NCI-H2081 treated with DMSO at 0.1 percent for 48 hours (cell line): ENCODE measurements at places on chromosomes 5 and 9.

DNA sequence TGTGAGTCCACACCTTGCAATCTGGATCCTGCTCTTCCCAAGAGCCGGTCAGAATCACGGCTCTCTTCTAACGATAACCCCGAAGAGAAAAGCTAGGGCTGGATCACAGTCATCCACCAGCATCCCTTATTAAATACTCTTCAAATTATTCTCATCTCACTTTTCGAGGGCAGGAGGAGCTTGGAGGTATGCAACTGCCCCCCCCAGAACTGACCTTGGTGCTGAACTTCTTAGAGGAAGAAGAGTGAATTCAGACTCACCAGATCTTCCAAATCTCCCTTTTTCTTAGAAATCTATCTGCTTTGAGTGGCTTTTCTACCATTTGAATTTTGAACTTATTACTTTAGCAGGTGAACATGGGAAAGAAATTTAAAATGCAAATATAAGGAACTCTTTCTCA is 75.7 kb downstream of the MED10 start:
- DNase-seq, result no peak

DNA sequence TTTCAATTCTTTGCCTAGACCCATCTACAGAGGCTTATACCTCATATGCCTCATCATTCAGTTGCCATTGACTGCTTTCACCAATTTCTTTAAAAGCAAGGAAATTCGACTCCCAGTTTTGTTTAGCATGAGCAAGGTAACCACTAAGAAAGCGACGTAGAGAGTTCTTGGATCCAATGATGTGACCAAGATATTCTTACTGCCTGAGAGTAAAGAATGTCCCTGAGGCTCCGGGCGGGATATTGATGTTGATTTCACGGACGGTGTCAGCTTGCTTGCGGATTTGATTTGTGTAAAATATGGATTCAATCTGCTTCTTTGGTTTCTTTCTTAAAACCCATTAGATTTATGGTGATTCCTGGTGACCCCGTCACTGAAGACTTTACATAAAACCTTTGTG is 135.1 kb upstream of the ICE1 start:
- DNase-seq, result no peak

- DNase-seq, result no peak
Observed at GRCh38 chr9:15982182-15982581, 429.3 kb downstream of the CCDC171 start.

DNA sequence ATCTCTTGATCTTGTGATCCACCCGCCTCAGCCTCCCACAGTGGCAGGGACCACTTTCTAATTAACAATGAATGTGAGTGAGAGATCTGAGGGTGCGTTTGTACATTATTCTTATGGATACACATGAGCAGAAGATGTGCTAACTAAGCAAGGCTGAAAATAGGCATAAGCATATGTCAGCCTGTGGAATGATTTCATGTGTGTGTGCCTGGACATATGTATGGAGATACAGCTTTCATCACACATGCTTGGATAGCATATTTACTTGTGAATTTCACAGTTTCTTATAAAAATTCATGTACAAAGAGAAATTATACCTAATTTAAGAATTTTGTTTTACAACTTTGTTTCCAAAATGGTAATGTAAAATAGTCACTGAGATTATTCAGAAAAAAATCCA is 565.6 kb downstream of the MTRR start:
- DNase-seq, result no peak

DNA sequence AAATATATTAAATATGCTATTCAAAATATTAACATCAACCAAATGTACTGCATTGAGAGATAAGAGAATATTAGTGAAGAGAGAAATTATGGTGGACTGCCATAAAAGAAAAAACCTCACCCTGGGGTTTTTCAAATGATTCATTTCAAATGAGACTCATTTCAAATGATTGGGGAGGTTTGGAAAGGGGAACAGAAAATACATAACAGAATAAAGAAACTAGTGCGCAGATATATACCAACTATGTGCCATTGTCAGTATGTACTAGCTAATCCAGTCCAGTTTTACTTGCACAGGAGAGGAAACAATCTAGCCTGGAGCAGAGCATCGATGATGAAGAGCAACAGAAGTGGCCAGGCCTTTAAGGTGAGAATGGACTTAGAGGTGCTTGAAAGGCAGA is 651.6 kb upstream of the RORB start:
- no peak for DNase-seq

- no peak for DNase-seq
Observed at GRCh38 chr5:157917491-157917890, 58.5 kb upstream of the CLINT1 start.

- DNase-seq, result no peak
Observed at GRCh38 chr9:75941577-75942311, 51.3 kb downstream of the PCSK5 start.

- no peak for DNase-seq
Observed at GRCh38 chr5:68554571-68555279, 339.2 kb downstream of the PIK3R1 start.

DNA sequence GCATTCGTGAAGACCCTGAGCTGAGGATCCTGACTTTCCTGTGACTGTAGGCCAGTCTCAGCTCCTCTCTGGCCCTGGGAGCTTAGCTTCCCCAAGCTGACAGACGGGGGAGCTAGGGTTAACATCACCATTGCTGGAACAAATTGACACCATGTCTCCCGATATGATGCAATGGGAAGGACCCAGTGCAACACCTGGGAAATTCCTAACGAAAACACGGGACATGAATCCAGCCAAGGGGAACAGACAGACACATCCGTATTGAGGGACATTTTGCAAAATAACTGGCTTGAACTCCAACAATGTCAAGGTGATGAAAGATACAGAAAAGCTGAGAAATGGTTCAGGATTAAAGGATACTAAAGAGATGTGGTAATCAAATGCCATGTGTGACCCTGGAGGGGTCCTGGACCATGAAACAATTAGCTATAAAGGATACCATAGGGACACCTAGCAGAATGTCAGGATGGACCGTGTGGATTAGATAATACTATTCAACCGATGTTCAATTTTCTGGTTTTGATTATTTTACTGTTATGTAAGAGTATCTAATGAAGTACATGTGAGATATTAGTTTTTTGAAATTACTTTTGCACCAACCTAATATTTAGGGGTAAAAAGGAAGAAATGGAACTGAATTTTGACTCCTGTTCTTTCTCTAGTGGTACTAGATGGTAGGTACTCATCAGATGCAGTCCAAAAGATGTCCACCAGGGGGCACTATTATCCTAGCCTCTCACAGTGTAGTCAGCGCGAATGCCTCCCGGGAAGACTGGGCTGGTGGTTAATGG is 52.7 kb downstream of the NDST1 start:
- peak; percentile 14 for DNase-seq

DNA sequence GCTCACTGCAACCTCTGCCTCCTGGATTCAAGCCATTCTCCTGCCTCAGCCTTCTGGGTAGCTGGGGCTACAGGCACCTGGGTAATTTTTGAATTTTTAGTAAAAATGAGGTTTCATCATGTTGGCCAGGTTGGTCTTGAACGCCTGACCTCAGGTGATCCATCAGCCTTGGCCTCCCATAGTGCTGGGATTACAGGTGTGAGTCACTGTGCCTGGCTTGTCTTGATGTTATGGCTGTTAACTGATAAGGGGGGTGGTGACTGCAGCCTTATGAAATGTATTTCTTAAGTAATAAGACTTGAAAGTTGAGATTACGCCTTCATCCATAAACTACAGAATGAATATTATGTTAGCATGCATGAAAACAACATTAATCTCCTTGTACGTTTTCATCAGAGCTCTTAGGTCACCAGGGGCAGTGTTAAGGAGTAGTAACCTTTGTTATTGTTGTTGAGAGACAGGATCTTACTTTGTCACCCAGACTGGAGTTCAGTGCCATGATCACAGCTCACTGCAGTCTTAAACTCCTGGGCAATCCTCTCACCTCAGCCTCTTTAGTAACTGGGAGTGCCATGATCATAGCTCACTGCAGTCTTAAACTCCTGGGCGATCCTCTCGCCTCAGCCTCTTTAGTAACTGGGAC is 148.3 kb downstream of the ATP10B start:
- DNase-seq, result no peak

DNA sequence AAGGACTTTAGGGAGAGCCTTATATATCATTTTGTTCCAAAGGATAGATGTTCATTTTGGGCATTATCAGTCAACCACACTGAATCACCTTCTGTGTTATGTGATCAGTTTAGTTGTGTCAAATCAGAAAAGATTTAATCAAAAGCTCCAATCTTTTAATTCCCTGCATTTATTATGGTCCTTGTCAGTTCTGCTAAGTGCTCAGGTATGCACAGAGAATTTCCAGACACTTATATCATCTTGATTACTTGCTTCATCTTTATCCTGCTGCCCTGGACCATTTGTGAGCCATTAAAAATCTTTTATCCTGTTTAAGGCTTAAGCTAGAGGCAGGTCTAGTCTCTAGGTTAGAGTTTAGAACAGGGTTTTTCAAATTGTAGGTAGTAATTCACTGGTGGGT is 179.1 kb downstream of the CWC27 start:
- no peak for DNase-seq

DNA sequence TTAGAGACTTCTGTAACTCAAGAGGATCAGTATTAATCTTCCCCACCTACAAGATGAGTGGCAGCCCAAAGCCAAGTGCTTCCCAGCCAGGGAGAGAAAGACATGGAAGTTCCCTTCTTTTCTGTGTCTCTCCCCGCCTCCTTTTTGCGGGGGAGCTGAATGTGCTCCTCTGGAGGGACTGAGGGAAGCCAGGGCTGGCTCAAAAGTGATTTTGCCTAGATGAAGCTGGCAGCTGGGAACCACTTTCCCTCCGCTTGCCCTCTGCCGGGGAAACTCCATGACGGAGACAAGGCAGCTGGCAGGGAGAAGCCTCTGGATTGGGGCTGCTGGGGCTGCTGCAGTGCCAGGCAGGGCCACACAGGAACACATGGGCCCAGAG is 24.4 kb downstream of the EGR1 start:
- no peak for DNase-seq

DNA sequence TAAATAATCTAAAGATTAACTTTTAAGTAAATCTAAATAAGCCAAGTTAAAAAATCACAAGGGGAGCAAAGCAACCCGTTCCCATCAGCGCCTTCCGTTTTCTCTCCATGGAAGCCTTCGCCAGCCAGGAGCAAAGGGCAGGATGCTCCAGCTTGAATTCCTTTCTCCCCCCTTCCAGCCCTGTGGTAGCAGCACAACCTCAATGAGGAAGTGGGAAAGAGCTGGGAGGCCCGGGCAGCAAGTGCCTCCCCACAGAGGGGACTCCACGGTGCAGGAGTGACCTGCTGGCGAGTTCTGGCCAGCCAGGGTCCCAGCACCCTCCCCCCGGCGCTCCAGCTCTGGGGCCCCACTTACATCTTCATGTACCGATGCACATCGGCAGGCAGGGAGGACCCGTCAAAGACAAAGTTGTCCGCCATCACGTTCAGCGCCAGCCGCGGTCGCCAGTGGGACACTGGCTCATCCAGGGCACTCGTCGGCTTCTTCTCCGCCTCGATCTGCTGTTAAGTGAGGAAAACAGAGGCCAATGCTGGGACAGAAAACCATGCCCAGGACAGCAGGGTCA is 6.3 kb downstream of the CLPTM1L start:
- no peak for DNase-seq

- no peak for DNase-seq
Observed at GRCh38 chr5:159915904-159916840, at the start of gene ADRA1B. Gene ADRA1B, plus strand, starts transcription at chr5:159916482. Its CDS starts 424 bp downstream, at chr5:159916906.

DNA sequence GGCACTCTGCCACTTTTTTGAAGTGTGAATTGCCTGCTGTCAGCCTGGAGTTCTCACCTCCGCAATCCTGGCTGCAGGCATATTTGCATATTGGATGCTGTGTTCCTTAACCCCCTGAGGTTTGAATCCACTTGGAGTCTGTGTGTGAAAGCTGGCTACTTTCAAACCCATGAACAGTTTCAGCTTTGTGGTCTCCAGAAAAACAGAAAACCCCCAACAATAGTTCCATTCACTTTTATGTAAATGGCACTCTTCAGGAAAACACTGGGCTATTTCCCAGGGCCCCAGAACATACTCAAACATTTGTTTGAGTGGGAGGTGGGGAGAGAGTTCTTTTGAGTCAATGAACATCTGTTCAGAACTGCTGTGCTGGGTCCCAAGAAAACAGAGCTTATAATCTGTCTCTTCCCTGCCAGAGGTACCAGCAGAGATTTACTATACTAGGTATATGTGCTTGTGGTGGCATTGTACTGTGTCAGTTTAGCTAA is 5.0 kb downstream of the NUDT2 start:
- DNase-seq, result no peak

DNA sequence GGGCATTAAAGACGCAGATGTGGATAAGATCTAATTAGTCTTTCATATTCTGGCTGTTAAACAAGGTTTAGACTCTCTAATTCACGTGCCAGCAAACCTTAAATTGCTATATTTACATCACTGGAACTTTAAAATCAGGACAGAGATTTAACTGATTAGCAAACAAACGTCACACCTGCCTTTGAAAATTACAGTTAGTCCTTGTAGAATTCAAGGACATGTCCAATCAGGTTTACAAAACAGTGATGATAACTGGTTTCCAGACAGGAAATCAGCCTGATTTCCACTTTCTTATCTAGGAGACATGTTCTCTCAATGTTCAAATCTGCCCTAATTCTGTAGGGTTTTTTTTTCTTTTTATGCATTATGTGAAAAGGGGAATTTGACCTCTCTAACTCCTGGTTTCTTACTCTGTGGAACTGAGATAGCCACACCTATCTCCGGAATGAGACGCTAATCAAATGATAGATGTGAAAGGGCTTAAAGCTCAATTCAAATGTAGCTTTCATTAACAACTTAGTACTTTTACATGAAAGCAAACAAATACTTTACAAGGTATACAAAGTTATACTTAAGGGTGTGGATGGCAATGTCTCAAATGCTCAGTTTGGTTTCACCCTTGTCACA is 26.5 kb downstream of the SPINK5 start:
- DNase-seq, result no peak

DNA sequence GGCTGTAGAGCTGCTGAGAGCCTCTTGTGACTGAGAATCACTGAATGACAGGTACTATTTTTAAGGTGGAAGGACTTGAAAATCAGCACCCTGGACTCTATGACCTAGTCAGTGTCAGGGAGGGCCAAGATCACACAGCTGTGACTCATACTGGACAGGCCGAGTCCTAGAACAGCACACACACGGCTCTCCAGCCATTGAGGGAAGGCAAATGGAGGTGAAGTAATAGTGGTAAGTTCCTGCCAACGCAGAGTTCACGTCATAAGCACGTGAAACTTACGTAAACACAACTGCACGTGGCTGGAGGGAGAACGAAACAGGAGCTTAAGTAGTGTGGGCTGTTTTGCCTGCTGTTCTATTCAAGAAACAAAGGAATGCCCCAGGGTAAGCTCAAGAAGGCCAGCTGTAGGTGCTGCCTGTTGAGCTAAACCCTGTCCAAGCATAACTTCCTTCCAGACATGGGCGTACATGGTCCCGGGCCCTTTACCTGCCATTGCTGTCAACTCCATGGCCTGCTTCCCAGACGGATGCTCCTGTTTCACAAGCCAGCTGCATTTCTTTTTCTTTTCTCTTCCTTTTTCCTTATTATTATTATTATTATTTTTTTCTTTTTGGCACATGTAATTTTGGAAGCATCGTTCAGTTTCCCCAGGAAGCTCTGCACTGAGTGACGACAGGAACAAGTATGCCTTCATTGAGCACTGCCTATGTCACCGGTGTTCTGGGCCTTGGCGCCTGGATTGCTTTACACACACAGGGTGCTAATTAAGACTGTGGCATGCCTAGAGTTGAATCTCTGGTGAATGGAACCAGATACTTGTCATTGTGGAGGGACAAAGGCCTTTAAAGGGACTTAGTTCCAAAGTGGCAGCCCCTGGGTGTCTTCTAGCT is 10.2 kb upstream of the LCP2 start:
- DNase-seq, result no peak

GRCh38 chr5:72821776-72822175 is 5.3 kb downstream of the TNPO1 start:
- no peak for DNase-seq

- no peak for DNase-seq
Observed at GRCh38 chr5:39302472-39302871, 61.8 kb downstream of the C9 start.

- no peak for DNase-seq
Observed at GRCh38 chr9:105967797-105968196, 273.5 kb downstream of the TMEM38B start.
